CD4-positive, alpha-beta T cell treated with Interleukin-6 for 4 hours (primary cell): ENCODE measurements at places on chromosomes 12 and 14.

DNA sequence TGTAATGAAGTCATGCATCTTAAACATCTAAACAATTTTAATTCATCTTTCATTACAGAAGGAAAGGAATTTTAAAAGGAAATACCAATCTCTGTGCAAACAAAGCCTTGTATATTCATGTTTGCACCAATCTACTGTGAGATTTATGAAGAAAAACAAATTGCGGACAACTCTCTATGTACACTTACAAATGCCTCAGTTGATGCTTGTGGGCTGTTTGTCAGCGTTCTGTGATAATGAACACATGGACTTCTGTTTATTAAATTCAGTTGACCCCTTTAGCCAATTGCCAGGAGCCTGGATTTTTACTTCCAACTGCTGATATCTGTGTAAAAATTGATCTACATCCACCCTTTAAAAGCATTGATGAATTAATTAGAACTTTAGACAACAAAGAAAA lies 5.4 kb downstream of the GPR65 start:
- no peak for DNase-seq

GRCh38 chr14:56087671-56088471 lies 30.3 kb upstream of the PELI2 start:
- no peak for DNase-seq

GRCh38 chr12:14886271-14886670 lies 617 bp upstream of the MGP start:
- no peak for DNase-seq

DNA sequence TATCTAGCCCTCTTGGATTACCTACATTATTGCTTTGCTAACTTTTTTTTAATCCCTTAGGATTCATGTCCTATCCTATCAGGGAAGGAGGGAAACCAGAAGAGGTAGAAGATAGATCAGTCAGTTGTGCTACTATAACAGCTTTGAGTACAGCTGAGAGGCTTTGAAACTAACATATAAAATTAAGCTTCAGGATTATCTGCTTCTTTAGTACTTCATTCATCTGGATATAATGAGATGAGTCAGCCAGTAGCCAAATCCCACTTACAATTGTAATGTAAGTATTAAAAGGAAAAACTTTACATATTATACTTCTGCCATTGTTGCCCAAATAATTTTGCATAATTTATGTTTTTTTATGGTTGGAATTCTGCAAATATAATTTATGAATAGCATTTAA lies 33.4 kb upstream of the ANO6 start:
- DNase-seq: no peak

- DNase-seq: no peak
Measured at GRCh38 chr14:35855876-35856481, 29.8 kb downstream of the BRMS1L start.
